ENCODE measurements at places on chromosomes 3 and 15.

- no peak for DNase-seq
Observed at GRCh38 chr3:128155616-128156360, 2.5 kb downstream of the EEFSEC start.

DNA sequence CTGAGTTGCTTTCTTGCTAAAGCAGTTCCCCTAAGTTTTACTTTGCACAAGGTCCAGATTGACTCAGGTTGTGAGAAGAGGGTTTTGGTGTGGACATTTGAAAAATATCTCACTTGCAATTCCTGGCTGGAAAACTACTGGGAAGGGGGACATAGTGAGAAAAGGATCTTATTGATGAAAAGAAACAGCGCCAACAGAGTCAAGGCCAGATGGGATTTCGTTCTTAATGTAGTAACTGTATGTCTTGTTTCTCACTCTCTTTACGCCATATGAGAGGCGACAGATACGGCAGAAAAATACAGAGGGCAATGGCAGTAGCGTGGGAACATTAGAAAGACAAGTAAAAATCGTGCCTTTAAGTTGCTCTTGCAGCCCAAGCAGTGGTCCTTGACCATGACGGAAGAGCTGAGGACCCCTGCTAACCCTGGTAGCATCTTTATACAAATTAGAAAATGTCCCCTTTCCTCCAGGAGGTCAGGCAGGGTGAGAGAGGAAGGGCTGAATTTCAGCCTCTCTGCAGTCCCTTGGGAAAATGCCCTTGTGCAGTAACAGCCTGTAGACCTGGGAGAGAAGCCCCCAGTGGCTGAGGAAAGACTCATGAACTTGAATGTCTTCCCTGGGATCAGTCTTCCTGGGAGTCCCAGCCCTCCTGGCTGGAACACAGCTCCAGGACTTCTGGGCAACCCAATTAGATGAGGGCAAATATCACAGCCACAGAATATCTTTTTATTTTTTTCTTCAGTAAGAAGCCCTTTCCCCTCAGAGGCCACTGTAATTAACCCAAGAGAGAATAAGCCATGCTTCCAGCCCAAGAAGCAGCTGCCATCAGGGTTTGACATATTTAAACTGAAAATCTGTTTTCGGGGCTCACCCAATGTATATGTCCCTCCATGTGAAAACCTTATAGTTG lies 113.4 kb downstream of the CD47 start:
- no peak for DNase-seq

DNA sequence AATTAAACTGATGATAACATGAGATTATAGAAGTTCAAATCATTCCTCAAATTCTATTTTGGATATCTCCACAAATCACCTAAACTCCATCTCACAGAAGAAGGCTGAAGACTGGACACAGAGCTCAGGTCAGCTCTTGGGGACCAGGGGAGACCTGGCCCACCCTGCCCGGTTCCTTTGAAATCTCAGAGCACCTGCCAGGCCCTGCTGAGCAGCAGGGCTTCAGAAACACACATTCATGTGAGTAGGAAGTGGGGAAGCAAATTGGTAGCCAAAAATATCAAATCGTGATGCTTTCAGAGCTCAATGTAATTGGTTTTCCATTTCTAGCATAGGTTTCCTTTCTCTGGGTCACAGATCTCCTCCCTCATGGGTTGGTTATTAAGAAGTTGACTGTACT lies 76.2 kb downstream of the OCA2 start:
- no peak for DNase-seq

- no peak for DNase-seq
Observed at GRCh38 chr15:78914027-78914764, 30.6 kb downstream of the CTSH start.

- DNase-seq: no peak
Observed at GRCh38 chr15:51865317-51865716, 35.9 kb downstream of the TMOD3 start.

DNA sequence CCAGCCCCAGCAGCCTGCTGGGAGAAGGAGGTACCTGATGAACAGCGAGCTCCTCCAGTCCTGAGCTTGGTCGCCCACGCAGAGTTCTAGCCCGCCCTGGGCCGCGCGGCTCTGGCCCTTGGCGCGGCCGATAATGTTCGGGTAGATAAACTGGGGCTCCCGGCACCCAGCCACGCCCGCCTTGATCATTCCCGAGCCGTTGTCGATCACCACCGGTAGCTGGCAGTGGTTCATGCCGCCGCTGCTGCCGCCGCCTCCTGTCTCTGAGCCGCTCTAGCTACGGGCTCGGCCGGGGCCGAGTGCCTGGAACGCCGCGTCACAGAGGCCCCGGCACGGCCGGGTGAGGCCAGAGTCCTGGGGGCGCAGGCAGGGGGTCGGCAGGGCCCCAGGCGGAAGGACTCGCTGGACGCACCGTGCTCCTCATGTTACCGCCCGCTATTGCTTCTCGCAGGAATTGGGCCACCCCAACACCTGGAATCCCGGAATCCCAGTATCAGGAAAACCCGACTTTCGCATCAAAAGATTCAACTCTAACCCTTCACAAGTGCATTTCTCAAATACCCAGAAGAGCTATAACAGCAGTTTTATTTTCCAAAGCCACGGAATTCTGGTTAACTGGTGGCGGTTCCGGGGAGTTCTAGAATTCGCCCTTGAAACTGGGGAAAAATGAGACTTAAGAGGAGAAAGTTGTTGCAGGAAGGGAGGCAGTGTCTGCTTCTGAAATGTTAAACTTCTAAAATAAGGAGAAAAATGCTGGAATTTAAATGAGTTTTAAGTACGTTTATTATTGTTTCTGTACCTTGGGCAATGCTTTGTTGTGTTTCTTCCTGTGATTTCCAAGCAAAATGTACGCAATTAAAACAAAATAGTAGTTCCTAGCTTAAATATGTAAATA lies at the start of gene ACTRT3:
Gene ACTRT3, minus strand, starts transcription at position 275 of the 895 bp plus-strand sequence. Its CDS starts 41 bp downstream, at position 234.
- DNase-seq: no peak

- no peak for DNase-seq
Observed at GRCh38 chr3:23740517-23740965, 65.2 kb upstream of the UBE2E1 start.

- DNase-seq: no peak
Observed at GRCh38 chr3:190586631-190587011, 72.7 kb downstream of the IL1RAP start.

DNA sequence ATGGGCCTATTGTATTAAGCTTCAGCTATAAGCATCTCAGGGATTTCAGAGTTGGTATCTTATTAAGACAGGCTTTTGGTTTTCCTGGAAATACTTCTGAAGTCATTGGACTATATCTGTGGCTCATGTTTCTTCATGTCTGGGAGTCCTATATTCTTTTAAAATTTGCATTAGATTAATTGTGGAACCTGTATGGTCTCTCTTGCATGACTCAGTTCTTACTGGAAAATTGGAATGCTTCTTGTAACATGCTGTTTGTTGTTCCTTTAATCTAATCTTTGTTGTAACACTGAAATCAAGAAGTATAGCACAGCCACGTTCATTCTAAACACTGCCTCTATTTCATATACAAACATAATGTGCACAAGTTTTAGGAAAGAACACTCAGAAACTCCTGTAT lies 208.1 kb downstream of the RBMS3 start:
- DNase-seq: no peak

GRCh38 chr3:145892869-145893268 lies 268.1 kb downstream of the PLOD2 start:
- DNase-seq: no peak

GRCh38 chr15:57932348-57932747 lies 133.2 kb downstream of the ALDH1A2 start:
- DNase-seq: no peak

DNA sequence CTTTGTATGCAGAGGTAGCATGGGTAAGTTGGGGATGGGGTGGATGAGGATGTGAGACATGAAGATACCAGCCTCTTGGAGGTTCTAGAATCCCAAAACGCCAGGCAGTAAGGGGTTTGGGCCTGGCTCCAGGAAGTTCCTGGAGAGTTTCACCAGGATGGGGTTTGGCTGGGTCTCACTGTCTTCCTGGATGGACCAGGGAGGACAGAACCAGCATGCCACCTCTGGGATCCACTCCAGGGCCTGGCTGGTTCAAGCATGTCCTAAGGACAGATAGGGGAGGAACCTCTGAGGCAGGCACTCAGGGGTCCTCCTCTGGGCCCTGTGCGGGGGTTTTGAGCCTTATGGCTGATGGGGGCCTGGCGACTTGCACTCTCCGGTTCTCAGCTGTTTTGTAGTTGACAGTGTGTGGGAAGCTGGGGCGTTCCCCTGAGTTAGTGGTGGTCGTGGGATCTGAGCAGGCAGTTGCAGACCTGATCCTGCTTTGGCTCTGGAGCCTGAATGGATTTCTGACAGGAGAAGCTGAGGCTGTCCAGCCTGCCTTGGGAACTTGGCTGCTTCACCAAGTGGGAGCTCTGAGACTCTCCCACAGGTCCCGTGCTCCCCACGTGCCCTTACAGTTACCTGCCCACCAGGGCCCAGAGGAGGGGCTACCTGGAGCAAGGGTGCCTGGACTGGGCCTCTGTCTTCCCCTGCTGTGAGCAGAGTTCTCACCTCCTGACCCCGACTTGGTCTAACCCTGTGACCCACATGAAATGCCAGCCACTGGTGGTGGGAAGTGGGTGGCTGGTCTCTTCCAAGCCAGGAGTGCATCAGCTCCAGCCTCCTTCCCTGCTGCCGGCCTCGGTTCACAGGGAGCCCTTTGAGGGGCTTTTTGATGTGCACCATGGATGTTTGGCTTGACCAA lies 128.4 kb downstream of the EEFSEC start:
- DNase-seq: no peak

- DNase-seq: no peak
Observed at GRCh38 chr3:54549607-54550220, 378.1 kb downstream of the LRTM1 start.
